ENCODE measurements at places on chromosomes 3 and 15.

- no peak overlapping the region for H3K27ac ChIP-seq
- DNase-seq, result no peak
- H3K4me3 ChIP-seq, result no peak overlapping the region
- no peaks in the 10 kb centered on the region for H3K4me1 ChIP-seq
- H3K27me3 ChIP-seq, result no peaks in the 10 kb centered on the region
- H3K36me3 ChIP-seq, result peaks cover 25% of the 10 kb centered on the region
These were observed 50.2 kb downstream of the ATP11B start for GRCh38 chr3:182843478-182843877.

GRCh38 chr3:45753095-45753494 is 43.2 kb downstream of the SLC6A20 start:
- no peaks in the 10 kb centered on the region for H3K4me1 ChIP-seq
- no peak overlapping the region for H3K27ac ChIP-seq
- H3K36me3 ChIP-seq, result no peaks in the 10 kb centered on the region
- H3K4me3 ChIP-seq, result no peak overlapping the region

DNA sequence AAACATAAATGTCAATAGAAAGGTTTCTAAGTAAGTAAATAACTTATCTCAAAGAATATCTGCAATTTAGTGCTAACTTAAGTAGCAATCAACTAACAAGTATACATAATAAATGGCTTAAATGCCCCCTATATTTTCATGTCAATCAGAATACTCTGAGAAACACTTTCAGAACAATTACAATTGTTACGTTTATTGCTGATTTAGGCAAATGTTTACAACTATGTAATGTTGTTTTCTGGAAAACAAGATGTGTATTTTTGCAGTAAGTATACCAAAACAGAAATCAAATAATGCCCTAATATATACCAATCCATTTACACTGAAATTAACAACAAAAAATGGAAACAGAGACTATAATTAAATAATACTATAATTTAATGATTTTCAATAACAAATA is 13.2 kb downstream of the TUBGCP5 start:
- peaks cover 39% of the 10 kb centered on the region for H3K36me3 ChIP-seq
- no peaks in the 10 kb centered on the region for H3K27me3 ChIP-seq
- H3K4me3 ChIP-seq, result no peak overlapping the region
- DNase-seq, result no peak
- H3K27ac ChIP-seq, result no peak overlapping the region
- H3K4me1 ChIP-seq, result no peaks in the 10 kb centered on the region

DNA sequence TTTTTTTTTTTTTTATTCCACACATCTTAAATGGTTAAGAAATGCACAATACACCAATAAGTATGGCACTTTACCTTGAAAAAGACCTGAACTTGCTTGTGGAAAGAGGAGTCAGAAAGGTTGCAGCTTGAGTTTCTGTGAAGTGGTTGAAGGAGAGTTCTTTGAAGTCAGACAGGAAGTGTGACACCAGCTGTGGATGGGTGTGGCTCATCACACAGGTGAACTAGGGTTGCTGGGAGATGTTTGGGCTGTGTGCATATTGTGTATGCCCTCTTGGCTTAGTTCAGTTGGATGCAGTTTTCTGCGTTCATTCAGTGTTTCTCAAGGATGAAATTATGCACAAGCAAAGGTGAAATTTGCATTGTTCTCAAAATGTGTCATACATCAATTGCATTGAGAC is 6.3 kb downstream of the AEN start:
- H3K27me3 ChIP-seq, result no peaks in the 10 kb centered on the region
- no peak for DNase-seq
- H3K4me3 ChIP-seq, result peak overlapping the region; percentile 53
- peaks cover 93% of the 10 kb centered on the region for H3K4me1 ChIP-seq
- peaks cover 82% of the 10 kb centered on the region for H3K36me3 ChIP-seq
- H3K27ac ChIP-seq, result peak overlapping the region; percentile 88

- DNase-seq, result no peak
- no peak overlapping the region for H3K4me3 ChIP-seq
- H3K27ac ChIP-seq, result no peak overlapping the region
- H3K27me3 ChIP-seq, result no peaks in the 10 kb centered on the region
These were observed 9.2 kb downstream of the SLTM start for GRCh38 chr15:58924327-58924726.

DNA sequence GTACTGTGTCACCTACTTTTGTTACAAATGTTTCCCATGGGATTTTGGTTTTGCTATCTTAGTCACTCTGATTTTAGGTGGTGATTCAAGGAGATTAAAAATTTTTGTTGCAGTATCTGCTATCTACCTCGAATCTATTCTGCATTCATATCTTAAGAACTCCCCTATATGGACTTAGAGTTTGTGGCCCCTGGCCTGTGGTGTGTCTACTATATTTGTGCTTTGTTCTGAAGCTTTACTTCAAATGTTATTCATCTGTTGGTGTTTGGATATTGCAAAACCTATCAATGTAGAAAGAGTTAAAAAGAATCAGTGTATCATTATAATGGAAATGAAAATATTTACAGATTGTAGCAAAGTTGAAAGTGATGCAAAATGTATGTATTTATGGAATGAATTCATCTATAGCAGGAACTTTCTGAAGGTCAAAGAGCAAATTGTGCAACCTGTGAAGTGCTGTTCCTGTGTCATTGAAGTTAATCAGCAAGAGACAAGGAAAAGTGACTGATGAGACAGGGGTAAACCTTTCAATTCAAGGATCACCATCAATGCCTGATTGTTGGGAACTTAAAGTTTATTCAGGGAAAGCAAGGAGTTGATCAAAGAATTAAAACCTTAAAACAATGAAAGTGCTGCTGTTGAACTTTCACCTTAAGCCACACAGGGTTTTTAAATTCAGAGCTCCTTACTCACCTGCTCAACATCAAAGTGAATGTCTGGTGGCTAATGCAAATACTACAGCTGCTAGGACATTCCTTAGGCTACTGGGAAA is 71.0 kb downstream of the SLMAP start:
- DNase-seq, result no peak
- peaks cover 13% of the 10 kb centered on the region for H3K4me1 ChIP-seq
- no peak overlapping the region for H3K4me3 ChIP-seq
- H3K27ac ChIP-seq, result no peak overlapping the region
- peaks cover 15% of the 10 kb centered on the region for H3K36me3 ChIP-seq

- no peak for DNase-seq
- H3K36me3 ChIP-seq, result peaks cover 20% of the 10 kb centered on the region
- H3K4me1 ChIP-seq, result no peaks in the 10 kb centered on the region
- H3K4me3 ChIP-seq, result no peak overlapping the region
- no peak overlapping the region for H3K27ac ChIP-seq
These were observed 24.9 kb downstream of the APPL1 start for GRCh38 chr3:57252404-57252803.

DNA sequence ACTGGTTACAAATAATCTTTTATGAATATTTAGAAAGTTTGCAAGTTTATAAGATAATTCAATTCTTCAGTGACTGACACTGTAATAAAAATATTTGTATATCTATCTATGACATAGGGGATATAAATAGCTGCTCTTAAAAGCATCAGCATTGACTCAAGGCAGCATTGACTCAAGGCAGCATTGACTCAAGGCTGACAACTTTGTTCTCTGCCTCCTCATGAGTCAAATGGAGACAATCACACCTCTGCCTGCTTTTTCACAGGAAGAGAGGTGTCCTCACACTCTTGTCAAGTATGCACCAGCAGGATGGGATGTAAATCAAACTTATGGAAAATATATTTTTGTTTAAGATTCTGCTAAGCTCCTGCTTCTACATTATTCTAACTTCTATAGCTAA is 1173.1 kb downstream of the NSUN3 start:
- no peak overlapping the region for H3K27ac ChIP-seq
- H3K27me3 ChIP-seq, result no peaks in the 10 kb centered on the region
- H3K4me3 ChIP-seq, result no peak overlapping the region
- H3K36me3 ChIP-seq, result no peaks in the 10 kb centered on the region
- DNase-seq, result no peak
- H3K4me1 ChIP-seq, result no peaks in the 10 kb centered on the region
